ENCODE measurements at places on chromosomes 5 and 9.

DNA sequence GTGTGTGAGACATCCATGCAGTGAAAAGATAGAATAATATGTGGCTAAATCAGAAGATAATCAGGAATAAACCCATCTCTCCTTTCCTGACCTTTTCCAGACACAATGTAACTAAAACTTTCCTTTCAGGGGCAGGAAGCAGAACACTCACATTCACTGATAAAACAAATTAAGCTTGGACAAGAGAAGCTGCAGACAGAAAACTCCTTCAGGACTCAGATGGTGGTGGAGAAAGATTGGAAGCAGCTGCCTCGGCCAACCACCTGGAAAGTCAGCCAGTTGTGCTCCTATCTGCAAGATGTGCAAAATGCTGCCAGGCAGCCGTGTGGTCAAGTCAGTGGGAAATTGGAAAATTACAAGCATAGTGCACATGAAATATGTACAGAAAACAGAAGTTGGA lies 26.9 kb downstream of the RASEF start:
- no peak for DNase-seq

DNA sequence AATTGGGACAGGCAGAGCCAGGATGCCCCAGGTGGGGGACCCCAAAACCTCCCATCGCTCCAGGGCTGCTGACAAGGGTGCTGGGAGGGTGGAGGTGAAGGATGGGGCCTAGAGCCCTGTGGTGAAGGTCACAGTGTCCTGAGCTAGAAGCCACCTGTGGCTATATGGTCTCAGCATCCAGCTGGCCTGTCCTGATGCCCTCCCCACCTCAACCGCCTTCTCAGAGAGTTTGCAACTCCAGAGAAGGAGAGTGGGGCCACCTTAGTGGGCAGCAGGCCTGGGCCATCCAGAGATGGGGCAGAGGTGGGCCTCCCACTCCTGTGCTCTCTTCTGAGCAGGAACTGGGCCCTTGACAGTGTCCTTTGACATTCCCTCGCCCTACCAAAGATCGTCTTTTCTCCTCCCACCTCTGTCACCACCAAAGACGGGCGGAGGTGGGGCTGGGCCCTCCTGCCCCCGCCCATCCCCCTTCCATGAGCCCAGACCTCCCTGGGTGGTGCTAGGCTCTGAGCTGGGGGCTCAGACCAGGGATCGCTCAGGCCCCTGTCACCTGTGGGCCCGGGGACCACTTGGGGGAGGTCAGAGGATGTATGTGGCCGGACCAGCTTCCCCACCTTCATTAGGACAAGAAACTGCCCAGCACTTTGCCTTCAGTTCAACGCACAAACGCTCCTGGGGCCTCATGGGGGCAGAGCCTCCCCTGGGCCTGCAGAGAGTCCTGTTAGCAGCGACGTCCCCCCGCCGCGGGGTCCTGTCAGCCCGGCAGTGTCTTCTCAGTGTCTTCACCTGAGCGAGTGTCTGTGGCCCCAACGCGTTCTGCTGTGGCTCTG lies 10.0 kb upstream of the DOLPP1 start:
- DNase-seq: no peak

- DNase-seq: no peak
These were observed 816.0 kb upstream of the CDH9 start for GRCh38 chr5:27854243-27854852.

DNA sequence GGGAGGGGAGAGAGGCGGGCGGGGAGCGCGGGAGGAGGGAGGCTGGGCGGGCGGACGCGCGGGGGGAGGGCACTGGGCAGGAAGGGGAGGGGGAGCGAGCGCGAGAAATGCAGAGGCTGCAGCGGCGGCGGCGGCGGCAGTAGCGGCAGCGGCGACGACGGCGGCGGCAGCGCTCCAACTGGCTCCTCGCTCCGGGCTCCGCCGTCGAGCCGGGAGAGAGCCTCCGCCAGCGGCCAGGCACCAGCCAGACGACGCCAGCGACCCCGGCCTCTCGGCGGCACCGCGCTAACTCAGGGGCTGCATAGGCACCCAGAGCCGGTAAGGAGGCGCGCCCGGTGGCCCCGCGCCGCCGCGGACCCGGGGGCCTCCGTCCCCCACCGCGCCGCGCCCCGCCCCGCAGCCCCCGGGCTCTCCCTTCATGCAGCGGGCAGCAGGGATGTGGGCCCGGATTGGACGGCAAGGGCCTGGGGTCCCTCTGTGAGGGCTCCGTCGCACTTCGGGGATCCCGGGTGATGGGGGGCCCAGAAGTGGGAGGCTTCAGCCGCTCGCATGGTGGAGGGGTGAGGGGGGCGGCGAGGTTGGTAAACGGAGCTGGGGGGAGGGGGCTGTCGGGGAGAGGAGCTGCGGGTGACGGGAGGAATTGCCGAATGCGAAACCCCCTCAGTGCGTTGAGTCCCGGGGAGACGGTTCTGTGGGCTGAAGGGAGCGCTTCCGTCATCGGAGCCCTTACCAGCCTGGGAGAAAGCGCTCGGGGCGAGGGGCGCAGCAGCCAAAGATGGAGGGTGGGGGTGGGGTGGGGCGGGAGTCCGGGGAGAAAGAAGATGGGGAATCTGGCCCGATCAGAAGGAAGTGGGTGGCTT lies at the start of gene BASP1:
Gene BASP1, plus strand, starts transcription at position 139 of the 860 bp plus-strand sequence. CDS start 57,586 bp downstream, outside the sequence.
- no peak for DNase-seq

- peak; percentile 64 for DNase-seq
These were observed 5.1 kb downstream of the SPAAR start for GRCh38 chr9:35914301-35914807.

- DNase-seq: no peak
These were observed 38.6 kb upstream of the TESK1 start for GRCh38 chr9:35566417-35566816.

DNA sequence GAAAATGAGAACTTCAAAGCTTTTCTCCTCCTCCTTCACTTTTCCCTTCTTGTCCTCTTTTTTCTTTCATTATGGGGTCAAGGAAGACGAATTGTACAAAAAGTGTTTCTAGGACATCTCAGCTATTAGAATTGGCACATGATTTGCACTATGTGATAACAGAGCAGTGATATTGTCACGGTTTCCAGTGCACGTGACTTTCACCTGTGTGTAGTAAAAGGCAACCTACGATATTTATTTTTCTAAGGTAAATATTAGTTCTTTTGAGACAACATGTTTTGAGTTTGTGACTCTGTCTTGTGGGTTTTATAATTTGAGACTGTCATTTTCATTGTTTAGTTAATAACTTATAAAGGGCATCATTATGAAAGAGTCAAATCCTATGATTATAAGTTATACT lies 213.1 kb downstream of the PSAT1 start:
- no peak for DNase-seq

DNA sequence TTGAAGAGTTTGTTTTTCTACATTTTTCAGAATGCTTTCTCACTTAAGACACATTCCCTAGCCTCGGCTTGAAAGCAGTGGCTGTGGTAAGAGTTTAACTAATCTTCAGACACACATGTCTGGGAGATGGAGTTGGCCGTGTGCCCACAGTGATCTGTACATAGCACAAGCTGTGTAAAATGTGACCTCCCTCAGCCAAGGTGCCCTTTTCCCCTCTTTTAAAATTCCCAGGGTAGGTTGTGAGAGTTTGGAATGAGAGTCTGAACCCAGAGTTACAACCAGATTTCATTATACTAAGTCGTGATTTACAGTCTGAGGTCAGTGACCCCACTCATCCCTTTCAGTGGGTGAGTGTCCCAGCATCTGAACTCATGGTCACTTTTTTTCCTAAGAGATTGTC lies 230.4 kb downstream of the DOCK8 start:
- no peak for DNase-seq

Data from HuH-7 (cell line).